ENCODE measurements at places on chromosomes 3 and 15. TPM values are rescaled to one million over a fixed set of nuclear protein-coding genes. Genes with fewer than 3 reads are reported as not detected.

The TUSC7 gene
- total RNA-seq, result not detected

The ADAMTS17 gene
- 6.9 TPM for total RNA-seq

The ZPLD1 gene
- not detected for total RNA-seq

The NR2C2 gene
- 22.7 TPM for total RNA-seq

The KNG1 gene
- not detected for total RNA-seq

- DNase-seq, result no peak
Observed at GRCh38 chr3:186467969-186468368, 76.2 kb downstream of the CRYGS start.

- no peak for DNase-seq
Observed at GRCh38 chr15:58053315-58054153, 12.0 kb downstream of the ALDH1A2 start.

DNA sequence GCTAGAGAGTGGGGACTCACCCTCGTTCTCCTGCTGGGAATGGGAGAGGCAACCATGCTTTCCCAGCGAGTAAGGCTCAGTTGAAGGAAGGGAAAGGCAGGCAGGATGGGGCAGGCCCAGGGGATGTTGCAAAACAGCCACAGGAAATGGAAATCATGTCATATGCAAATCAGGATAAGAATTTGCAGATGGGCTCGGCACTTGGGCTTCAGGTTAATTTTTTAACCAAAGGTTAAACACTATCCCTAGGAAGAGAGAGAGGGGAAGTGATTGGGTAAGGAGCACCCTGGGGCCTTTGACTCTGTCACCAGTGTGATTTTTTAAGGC is 14.6 kb upstream of the PLA2G4E start:
- peak; percentile 27 for DNase-seq

DNA sequence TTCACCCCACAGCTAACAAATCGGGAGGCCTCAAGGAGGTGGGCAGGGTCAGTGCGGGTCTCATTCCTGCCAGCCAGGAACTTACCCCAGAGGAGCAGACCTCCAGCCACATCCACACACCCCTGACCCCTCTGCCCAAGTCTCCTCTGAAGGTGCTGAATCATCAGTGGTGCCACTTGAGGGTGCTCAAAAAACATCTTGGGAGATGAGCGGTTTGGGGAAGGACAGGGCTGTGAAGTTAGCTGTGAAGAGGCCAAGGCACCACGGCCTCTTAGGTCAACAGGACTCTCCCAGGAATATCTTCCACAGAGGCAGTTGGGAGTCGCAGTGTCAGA is 1.2 kb downstream of the DAPK2 start:
- DNase-seq, result no peak

DNA sequence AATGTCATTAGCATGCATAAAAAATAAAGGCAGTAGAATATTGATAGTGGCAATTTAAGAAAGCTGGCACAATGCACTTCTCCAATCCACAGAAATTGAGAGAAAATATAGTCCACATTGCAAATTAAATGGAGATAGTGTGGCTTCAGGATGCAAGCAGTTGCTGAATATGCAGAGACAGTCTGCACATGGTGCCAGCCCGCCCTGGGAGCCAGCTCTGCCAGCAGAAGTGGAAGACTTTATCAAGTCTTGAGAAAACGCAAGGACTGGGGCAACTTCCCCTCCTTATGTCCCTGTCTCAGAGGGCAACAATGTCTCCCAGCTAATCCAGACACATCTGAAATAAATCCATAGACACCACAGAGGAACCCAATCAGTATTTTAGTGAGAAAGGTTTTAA is 57.2 kb downstream of the MB21D2 start:
- no peak for DNase-seq

DNA sequence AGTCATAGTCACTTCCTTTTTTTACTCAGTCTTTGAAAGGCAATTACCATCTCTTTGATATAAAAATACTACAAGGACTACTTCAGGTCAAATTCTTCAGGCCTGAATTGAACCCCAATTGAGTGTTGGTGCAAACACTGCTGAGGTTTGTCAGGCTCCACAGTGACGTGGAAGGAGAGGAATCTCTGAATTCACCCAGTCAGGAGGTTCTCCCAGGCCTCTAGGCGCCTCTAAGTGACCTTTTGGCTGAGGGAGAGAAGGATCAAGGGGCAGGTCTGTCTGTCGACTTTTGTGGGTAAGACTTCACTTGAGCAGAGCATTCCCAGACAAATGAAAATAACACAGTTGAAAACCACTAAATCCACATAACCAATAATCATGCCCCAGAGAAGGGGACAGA is 227.6 kb upstream of the CHRNA7 start:
- DNase-seq, result no peak

DNA sequence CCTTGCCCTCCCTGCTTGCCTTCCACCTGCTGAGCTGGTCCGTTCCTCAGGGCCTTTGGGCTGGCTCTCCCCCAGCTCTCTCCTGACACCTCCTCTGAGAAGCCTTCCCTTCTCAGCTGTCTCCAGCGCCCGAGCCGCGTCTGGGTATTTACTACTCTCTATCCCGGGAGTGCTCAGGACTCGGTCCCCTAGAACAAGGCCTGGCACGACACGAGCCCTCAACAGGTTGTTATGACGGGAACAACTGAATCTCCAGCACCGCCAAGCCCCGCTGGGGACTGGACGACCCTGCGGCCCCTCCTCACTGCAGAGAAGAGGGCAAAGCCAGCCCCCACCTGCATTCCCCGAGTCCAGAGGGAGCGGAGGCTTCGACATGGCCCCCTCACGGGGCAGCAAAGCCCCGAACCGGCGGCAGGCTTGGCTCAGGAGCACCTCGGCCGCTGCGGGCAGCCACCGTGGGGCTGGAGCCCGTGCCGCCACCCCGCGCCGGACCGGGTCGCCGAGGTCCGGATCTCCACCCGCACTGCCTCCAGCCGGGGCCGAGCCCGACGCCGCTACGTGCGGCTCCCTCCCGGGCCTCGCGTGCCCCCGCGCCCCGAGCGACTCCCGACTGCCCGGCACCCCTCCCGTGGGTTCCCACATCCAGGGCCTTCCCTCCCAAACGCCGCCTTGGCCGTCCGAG is 792 bp downstream of the TPRA1 start:
- DNase-seq, result peak; percentile 19

GRCh38 chr3:157290766-157291165 is 130.8 kb upstream of the CCNL1 start:
- peak; percentile 68 for DNase-seq

- no peak for DNase-seq
Observed at GRCh38 chr3:111164621-111165020, 93.0 kb downstream of the NECTIN3 start.

- DNase-seq, result no peak
Observed at GRCh38 chr3:30551266-30551665, 55.1 kb upstream of the TGFBR2 start.

- DNase-seq, result no peak
Observed at GRCh38 chr3:177448987-177449359, 251.7 kb upstream of the TBL1XR1 start.

- DNase-seq, result no peak
Observed at GRCh38 chr15:76340198-76340802, 3.7 kb downstream of the ISL2 start.

DNA sequence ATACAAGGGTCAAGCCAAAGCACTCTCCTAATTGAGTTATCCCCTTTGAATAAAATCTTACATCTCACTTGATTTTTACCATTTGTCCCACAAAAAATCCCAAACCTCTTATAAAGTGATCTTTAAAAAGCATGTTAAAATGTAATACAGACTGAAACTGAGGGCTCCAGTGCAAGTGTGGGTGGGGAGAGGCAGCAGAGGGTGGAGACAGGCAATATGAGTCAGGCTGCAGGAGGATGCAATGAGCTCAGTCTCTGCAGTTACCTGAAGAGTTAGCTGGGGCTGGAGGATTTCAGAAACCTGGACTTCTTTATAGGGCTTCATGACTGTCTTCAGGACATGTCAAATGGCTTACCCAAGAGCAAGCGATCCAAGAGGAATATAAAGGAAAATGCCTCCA is 14.2 kb upstream of the COLQ start:
- peak; percentile 19 for DNase-seq

DNA sequence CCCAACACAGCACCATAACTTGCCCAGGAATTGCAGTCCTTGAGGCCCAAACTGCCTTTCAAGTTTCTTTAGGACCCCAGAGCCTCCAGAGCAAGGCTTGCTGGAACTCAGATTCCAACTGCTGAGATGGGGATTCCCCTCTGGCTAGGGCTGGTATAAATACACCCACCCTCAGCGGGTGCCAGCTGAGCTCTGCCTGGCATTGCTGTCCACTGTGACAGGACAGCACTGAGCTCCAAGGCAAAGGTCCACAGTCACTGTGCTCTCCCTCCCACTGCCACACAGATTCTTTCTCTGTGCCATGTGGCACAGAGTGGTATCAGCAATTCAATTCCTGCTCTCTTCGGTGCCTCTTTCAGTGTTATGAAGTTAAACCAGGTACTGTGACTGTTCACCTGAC is 304.2 kb upstream of the LMCD1 start:
- DNase-seq, result no peak

DNA sequence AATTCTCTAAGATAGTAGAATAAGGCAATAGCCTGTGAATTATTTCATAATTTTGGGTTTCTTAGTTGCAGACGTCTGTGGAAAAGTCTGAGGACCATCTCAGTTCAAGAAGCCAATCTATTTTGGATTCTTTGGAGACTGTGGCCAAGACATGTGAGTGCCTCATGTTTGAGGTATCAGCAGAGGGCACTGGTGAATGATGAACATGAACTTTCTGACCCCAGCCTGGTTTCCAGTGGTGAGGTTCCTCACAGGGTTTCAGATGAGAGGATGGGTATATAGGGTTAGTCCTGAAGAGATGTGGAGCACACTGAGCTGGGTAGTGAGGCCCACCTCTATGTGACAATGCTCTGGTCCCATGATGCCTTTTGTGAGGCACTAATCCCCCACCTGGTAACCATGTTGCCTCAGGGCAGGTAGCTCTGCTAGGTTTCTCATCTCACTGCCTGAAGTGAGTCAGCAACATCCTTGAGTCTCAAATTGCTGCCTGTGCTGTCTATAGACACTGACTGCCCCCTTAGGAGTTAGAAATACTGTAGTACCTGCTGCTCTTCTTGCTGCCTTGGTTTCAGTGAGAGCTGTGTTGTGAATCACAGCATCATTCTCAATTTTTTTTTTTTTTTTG is 32.3 kb downstream of the C3orf62 start:
- peak; percentile 90 for DNase-seq

DNA sequence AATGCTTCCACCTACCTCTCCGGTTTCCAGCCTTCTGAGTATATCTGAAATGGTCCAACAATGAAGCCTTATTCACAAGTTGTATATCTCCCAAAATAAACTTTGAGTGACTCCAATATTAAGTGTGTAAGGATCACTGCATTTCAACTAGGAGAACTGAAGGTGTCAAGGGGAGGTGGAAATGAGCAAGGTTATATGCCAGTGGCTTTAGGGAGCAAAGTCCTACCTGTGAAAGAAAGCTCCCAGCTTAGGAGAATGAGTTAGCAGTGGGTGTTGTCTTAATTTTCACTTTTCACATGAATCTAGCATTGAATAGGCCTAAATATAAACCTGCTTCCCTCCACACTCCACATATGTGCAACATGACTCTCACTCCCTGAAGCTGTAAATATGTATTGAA is 29.0 kb downstream of the LMCD1 start:
- DNase-seq, result no peak

DNA sequence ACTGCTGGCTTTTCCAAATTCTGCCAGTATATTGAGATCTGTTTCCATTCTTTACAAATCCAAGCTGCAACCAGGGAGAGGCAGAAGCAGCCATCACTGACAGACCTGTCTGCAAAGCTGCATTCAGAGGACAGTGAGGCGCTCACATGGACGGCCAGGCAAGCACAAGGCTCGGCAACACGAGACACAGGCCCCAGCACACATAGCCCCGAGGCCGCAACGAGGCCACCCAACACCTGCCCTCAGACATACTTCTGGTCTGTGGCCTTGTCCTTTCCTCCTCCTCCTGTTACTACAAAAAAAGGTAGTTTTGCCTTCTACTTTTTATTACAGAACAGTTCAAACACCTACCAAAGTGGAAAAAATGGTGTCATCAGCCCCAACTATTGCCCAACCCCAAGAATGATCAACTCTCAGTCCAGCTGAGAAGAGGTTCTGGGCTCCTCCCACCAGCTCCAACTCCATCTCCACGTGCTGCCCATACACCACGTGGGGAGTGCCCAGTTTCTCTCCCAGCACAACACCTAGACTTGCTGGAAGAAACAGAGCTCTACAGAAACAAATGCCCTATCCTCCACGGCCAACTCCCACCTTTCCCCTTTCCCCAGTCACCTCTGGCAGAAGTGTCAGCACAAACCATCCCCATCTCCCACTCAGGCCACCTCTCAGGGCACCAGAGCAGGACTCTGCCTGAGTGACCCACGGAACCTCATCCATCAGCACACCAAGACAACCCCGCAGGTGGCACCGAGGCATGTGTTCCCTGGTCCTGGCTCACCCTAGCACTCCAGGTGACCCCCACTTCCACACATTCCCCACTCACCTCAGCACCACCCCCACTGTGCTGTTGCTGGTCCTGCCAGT is 7.4 kb downstream of the ZXDC start:
- DNase-seq, result no peak

GRCh38 chr3:33786565-33787327 is 11.7 kb upstream of the PDCD6IP start:
- DNase-seq, result no peak

GRCh38 chr15:64883100-64883581 is 28.6 kb upstream of the ANKDD1A start:
- no peak for DNase-seq

DNA sequence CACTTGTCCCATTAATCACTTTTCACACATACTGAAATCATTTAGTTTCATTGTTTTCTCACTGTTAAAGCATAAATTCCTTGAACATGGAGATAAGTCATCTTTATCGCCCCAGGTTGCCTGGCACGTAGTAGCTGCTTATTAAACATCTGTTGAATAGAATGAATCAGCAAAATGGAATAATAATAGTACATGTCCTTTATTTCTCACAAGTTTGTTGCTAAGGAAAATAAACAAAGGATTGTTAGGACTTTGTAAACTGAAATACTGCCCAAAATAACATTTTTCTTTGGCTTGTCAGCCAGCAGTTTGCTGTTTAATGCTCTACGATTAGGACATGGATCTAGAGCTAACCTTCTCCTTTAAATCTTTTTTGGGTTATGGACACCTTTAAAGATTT is 17.9 kb downstream of the SLC35A5 start:
- DNase-seq, result no peak

- DNase-seq, result peak; percentile 33
Observed at GRCh38 chr3:97230486-97230885, 416.1 kb downstream of the EPHA6 start.

All from PC-3 (cell line).